ENCODE measurements at places on chromosomes 1 and 21.
A peak's percentile ranks its signal among the peaks of the same experiment; 100 is the strongest.

DNA sequence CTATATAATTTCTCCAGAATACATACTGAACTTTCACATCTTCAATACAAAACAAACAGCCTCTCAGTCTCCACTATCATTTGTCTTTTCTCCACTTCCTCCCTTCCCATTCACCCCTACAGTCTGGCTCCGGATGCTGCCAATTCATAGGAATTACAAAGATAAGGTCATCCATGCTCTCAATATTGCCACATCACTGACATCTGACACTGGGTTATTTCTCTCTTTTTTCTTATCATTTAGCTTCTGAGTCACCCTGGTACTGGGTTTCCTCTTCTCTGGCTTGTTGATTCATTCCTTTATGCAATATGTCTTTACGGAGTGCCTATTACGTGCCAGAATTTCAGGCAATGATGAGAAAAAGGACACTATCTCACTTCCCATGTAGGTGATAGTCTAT lies 3.1 kb upstream of the SH3BP5L start:
- no peak for DNase-seq

DNA sequence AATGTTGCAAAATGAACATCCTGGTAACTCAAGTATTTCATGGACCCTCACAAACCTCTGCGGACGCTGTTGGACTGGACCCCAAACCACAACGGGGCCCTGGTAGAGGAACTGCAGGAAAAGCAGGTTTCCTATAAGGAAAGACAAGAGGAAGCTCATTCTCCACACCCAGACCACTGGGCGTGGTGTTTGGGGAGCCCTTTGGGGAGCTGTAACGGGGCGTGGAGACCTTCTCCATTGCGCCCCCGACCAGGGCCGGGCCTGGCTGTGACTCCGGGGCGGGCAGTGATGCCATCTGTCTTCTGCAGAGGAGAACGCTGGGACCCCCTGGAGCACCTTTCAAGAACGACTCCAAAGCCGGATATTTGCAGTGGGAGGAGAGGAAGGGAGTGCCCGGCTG lies 30.0 kb upstream of the AGPAT3 start:
- no peak for DNase-seq

GRCh38 chr1:152169366-152170025 lies 10.5 kb upstream of the RPTN start:
- no peak for DNase-seq

- no peak for DNase-seq
Observed at GRCh38 chr1:245682638-245683628, 528.1 kb downstream of the KIF26B start.

- DNase-seq, result no peak
Observed at GRCh38 chr1:96388421-96389310, 332.9 kb upstream of the PTBP2 start.

DNA sequence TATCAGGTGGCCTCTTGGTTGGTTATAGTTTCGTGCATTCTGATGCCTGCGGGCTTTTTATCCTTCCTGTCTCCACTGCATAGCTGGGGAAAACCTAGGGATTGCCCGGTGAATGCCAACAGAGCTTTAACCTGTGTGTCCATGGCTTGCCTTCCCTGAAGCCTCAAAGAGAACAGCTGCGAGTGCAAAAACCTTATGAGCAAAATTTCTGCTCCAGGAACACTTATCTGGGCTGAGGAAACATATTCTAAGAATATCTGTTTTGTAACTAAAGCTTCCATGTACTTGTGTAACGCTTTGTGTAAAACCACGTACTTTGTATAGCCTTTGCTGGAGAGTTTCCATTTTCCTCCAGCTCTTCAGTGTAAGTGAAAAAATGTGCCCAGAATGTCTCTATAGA lies 7.2 kb downstream of the CNST start:
- DNase-seq, result no peak

GRCh38 chr1:18148461-18148860 lies 40.9 kb downstream of the IGSF21 start:
- no peak for DNase-seq

- DNase-seq, result peak; percentile 56
Observed at GRCh38 chr1:110538075-110538474, 19.1 kb upstream of the KCNA10 start.

GRCh38 chr1:173093691-173094445 lies 43.1 kb upstream of the TNFSF18 start:
- DNase-seq, result no peak

GRCh38 chr21:22201126-22201525 lies 1202.9 kb downstream of the NCAM2 start:
- DNase-seq, result no peak

- DNase-seq, result no peak
Observed at GRCh38 chr1:24275510-24275909, 43.6 kb upstream of the GRHL3 start.

DNA sequence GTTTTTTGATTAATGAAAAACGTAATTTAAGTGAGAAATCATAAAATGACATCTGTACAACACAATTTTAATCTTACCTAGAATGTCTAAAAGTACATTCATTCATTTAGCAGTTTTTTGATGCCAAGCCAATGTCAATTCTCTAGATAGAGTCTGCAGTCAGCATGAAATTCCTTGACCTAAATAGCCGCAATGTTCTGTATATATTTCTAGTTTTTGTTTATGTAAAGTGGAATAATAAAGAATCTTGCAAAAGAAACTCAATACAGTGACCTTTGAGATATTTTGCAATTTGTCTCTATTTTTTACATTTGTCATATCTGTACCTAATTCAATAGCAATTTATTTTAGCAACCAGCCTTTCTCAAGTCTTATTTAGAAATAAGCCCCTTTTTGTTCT lies 176.0 kb downstream of the ATP6V1G3 start:
- DNase-seq, result no peak

GRCh38 chr1:107272321-107272720 lies 131.5 kb downstream of the NTNG1 start:
- no peak for DNase-seq

GRCh38 chr1:229229137-229229720 lies 41.7 kb upstream of the RAB4A start:
- DNase-seq, result no peak

GRCh38 chr1:64240206-64240605 lies 36.8 kb downstream of the UBE2U start:
- DNase-seq, result no peak

- DNase-seq, result no peak
Observed at GRCh38 chr1:4820543-4820942, 166.1 kb downstream of the AJAP1 start.

GRCh38 chr1:109091078-109091838 lies 694 bp downstream of the TMEM167B start:
- no peak for DNase-seq

GRCh38 chr1:118987468-118988185 lies 516 bp downstream of the TBX15 start:
- DNase-seq, result no peak

- no peak for DNase-seq
Observed at GRCh38 chr1:107776900-107777663, 187.9 kb downstream of the VAV3 start.

GRCh38 chr1:232650418-232650817 lies 20.5 kb upstream of the SIPA1L2 start:
- no peak for DNase-seq

- no peak for DNase-seq
Observed at GRCh38 chr1:217552339-217552951, 78.4 kb downstream of the GPATCH2 start.

- no peak for DNase-seq
Observed at GRCh38 chr21:38761531-38761930, 44.2 kb upstream of the ETS2 start.

- DNase-seq, result no peak
Observed at GRCh38 chr1:83508485-83509151, 490.3 kb downstream of the TTLL7 start.

DNA sequence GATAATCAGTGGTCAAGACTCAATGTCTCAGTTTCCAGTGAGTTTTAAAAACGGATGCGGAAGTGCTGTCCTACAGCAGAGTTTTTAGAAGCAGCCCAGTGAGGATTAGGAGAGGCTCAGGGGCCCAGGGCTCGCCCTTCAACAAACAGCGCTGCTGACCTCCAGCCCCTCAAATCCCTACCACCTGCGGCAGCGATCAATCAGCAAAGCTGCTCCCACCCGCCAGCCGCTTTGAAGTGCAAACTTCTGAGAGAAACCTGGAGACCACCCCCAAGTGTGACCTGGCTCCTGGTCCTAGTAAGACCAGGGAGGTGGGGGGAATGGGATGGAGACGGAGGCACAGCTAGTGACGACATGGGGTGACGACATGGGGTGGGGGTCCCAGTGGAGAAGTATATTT lies 14.4 kb downstream of the ZBTB17 start:
- DNase-seq, result no peak

- DNase-seq, result no peak
Observed at GRCh38 chr1:228161362-228161761, 4.2 kb upstream of the IBA57 start.

- no peak for DNase-seq
Observed at GRCh38 chr1:172824209-172824608, 165.3 kb downstream of the FASLG start.

DNA sequence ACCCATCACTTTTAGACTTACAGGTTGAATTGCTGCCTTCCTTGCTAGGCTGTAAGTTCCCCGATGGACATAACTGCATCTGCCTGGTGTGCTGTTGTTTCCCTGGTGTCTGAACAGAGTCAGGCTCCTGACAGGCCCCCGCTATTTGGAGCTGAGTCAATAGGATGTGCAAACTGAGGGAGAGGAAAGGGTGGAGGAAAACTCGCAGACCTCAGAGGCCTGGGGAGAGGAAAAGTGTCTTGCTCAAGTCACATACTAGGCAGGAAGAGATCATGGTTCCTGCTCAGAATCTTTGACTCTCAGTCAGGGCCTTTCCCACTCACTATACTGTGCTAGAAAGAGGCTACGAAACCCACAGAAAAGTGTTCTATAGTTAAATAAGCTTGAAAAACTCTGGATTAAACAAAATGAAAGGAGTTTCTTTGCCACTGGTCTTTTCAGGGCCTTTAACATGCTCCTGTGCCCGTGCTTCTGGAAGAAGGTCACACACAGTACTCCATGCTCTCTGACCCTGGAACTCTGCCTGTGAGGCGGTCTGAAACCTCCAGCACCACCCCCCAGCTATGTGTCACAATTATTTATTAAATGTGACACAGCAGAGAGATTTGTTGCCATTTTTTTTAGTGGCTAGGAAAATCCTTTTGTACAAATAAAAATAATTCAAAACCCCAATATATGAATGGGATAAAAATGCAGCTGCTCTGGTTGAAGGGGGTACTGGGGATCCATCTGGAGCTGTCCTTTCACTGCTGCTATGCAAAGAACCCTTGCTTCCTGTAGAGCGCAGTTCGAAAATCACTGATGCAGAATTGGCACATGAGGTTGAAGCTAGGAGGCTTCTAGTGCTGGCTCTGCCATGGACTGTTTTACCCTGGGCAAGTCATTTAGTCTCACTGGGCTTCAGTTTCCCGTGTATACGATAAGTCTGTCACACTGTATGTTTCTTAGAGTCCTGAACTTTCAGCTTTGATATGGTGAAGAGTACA lies 20.1 kb upstream of the CDCP2 start:
- no peak for DNase-seq

- DNase-seq, result peak; percentile 55
Observed at GRCh38 chr1:53685272-53686051, 53.5 kb downstream of the GLIS1 start.

GRCh38 chr1:30635391-30635975 lies 87.9 kb downstream of the MATN1 start:
- DNase-seq, result no peak

- no peak for DNase-seq
Observed at GRCh38 chr1:228123505-228123904, 14.4 kb upstream of the MRPL55 start.

GRCh38 chr1:88168126-88168525 lies 515.9 kb upstream of the PKN2 start:
- no peak for DNase-seq

GRCh38 chr1:71693581-71693980 lies 588.8 kb downstream of the NEGR1 start:
- no peak for DNase-seq

DNA sequence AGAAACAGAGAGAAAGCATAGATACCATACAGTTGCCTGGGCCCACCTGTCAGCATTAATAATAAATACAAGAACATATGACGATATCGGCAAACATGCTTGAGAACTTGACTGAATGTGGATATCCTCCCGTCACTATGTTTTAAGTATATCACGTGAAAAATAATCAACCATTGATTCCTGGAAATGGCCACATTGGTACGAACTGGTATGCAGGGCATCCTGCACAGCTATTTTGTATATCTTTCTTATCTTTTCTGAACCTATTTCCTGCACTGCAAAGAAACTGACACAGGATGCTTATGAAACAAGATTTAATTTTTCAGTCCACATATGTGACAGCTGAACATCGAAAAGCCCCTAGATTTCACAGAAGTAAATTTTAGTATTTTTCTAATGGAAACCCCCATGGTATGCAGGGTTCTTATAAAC lies 22.8 kb upstream of the RGS1 start:
- DNase-seq, result no peak

DNA sequence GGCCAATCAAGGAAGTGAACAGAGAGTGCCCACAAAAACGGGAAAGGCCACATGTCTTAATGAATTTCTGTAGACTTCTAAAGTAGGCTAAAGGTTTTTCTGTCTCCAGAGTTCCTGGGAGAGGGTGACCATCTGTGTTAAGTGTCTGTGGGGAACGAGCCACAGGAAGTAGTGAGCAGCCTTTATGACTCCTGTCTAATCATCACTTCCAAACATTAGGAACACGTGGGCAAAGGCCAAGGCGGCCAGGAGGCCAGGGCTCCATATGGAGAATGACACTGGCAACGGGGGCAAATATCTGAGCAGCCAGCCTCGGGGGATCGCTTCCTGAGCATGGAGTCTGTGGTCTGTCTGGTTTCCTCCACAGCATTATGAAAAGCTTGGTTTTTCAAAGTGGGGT lies 7.1 kb downstream of the FAM89A start:
- no peak for DNase-seq

GRCh38 chr1:20174937-20175666 lies 10.8 kb upstream of the UBXN10 start:
- no peak for DNase-seq

DNA sequence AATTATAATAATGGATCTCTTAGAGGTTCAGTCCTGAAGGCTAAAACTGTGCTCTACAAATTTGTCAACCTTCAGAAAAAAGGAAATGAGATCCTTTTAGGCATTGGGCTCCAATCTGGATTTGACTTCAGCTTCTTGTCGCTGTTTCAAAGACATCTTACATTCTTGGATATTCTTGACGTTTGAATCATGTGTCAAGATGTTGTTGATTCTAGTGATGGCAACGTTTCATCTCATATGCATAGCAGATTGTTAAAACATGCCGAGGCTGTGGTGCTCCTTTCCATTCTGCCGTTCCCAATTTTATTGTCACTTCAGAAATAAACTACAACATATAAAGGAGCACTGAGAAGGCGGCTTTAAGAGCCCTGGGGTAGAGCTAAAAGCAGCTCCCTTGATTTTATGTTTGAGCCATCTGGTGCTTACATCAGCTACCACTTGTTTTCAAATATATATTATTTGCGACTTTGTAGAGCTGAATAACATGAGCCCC lies 467.6 kb upstream of the ZRANB2 start:
- no peak for DNase-seq

GRCh38 chr1:193504920-193505319 lies 318.5 kb upstream of the B3GALT2 start:
- no peak for DNase-seq

Measured in substantia nigra (tissue), 51 donors.